Aorta (tissue), 5 donors: ENCODE measurements at places on chromosomes 1 and 21. TPM values are rescaled to one million over a fixed set of nuclear protein-coding genes. Genes with fewer than 3 reads are reported as not detected.
A peak's percentile ranks its signal among the peaks of the same experiment; 100 is the strongest.

DNA sequence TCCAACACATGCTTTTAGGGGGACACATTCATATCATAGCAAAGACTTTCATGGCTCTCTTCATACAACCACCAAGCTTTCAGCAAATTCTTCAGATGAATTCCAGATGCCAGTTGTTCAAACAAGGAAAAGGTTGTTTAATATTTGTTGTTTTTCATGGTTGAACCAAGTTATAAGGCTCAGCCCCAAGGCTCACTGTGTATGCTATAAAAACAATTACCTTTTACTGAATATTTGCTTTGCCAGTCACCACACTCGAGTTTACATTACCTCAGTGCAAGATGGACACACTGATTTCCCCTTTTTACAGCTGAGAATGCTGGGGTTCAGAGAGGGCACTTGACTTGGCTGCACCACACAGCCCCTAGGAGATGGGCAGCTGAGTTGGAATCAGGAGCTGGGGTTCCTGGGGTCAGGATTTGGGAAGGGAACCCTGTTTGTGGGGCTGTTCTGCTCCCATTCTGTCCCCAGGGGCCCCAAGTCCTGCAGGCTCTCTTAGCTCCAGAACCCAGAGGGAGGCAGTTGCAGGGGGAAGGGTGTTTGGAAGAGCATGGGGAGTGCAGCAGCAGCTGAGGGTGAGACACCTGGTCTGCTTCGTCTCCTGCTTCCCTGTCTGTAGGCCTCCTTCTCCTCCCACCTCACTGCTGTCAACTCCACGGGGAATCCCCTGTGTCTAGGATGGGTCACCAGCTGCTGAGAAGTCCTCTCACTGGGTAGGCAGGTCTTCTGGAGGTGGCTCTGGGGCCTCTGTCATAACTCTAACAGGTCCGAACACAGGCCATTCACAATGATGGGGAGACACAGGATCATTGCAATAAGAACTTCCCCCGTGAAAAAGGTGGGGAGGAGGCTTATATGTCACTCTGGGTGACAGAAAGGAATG is 12.8 kb upstream of the TMPRSS2 start:
- DNase-seq, result no peak

GRCh38 chr1:3481836-3482375 is 27.4 kb downstream of the ARHGEF16 start:
- DNase-seq, result no peak

- no peak for DNase-seq
These were observed 160.5 kb upstream of the KIAA0040 start for GRCh38 chr1:175353066-175353465.

DNA sequence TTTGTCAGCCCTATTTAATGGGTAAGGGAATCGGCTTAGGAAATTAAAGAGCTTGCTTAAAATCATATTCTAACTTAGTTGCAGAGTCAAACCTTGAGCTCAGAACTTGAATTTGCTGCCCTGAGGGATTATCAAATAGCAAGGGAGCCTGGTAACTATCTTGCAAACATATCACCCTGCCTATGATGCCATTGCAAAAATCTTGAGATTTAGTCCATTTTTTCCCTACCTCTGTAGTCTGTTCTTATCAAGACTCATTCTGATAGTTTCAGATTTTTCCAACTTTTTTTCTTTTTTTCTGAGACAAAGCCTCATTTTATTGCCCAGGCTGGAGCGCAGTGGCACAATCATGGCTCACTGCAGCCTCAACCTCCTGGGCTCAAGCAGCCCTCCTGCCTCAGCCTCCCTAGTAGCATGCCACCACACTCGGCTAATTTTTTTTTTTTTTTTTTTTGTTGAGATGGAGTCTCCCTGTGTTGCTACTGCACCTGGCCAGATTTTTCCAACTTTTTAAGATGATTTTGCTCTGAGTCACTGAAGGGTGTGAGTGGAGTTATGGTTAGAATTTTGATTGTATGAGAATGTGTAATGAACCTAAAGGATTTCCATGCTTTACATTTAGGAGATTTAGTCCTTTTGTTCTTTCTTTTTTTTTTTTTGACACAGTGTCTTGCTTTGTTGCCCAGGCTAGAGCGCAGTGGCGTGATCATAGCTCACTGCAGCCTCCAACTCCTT is 12.2 kb downstream of the SARS1 start:
- no peak for DNase-seq

- no peak for DNase-seq
These were observed 11.8 kb upstream of the DENND1B start for GRCh38 chr1:197787056-197787455.

- DNase-seq, result no peak
These were observed 210.0 kb downstream of the PLA2G4A start for GRCh38 chr1:187038784-187039183.

GRCh38 chr1:119001181-119002027 is 13.3 kb upstream of the TBX15 start:
- no peak for DNase-seq

- no peak for DNase-seq
These were observed 34.9 kb downstream of the CDC14A start for GRCh38 chr1:100387209-100387608.

DNA sequence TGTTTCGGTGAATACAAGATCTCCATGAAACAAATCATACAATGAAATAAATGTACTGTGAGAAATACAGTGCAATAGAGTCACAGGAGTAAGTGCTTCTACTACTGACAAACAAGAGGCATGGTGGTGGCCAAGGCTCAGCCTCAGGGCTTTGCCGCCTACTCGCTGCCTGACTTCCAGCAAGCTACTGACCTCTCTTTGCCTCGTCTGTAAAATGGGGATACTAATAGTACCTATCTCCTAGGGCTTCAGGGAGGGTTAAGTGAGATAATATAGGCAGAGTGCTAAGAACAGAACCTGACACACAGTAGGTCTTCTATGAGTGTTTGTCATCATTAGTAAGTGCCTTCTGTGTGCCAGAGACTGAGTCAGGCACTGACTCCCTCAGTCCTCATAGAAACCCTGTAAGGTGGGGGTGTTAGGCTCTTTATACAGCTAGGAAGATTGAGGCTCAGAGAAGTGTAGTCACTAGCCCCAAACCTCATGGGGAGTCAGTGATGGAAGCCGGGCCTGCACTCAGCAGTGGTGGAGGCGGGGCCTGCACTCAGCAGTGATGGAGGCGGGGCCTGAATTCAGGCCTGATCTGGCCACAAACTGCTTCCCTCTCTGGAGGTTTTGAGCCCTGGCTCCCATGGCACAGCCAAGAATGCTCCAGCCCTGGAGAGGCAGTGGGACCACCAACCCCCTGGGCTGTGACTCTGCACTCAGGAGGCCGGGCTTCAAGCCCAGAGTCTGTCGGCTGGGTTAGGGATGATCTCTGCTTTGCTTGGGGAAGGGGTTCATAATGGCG is 6.8 kb downstream of the BSND start:
- DNase-seq, result peak; percentile 71

DNA sequence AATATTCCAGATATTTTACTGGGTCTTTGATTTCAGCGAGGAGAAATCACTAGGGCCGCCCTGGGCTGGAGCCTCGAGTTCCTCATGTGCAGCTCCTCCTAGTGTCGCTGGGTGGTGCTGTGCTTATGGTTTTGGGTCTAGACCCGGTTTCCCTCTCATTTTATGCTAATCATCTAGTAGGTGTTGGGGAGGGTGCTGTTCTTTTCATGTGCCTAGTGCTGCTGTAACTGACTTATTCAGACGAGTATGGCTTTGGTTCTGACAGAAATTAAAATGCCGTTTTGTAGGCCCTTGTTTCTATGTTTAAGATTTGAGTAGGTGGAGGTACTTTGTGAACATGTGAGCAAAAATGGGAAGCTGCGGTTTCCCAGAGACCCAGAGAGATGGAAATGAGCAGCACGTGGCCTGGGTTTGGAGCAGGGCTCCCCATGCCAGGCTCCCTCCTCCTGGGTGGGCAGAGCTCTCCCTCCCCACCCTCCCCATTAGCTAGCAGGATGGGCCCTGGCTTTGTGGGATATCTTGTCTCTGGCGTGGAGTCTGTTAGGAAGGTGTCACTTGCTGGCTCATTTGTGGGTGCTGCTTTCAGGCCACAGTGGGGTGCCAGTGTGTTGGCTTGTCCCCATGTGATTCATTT is 74.0 kb upstream of the GPR88 start:
- peak; percentile 78 for DNase-seq

GRCh38 chr1:202965422-202965821 is 1.6 kb downstream of the CYB5R1 start:
- DNase-seq, result no peak

GRCh38 chr1:63843884-63844283 is 70.1 kb downstream of the ROR1 start:
- no peak for DNase-seq

- no peak for DNase-seq
These were observed 35.3 kb upstream of the CACYBP start for GRCh38 chr1:174964261-174964971.

DNA sequence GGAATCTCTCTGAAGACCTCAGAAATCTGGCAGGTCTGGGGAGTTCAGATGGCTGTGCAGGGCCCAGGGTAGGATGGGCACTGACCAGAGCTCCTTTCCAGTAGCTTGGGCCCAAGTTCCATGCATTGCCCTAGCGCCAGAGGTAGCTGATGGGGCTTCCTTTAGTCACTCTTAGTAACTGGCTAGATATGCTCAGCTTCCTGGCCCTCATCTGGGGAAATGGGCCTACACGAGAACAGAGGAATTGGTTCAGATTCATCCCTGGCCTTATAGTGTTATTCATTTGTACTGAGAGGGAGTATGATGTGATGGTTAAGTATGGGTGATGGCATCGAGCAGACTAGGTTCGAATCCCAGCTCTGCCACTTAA is 15.5 kb upstream of the PSMB2 start:
- DNase-seq, result no peak

DNA sequence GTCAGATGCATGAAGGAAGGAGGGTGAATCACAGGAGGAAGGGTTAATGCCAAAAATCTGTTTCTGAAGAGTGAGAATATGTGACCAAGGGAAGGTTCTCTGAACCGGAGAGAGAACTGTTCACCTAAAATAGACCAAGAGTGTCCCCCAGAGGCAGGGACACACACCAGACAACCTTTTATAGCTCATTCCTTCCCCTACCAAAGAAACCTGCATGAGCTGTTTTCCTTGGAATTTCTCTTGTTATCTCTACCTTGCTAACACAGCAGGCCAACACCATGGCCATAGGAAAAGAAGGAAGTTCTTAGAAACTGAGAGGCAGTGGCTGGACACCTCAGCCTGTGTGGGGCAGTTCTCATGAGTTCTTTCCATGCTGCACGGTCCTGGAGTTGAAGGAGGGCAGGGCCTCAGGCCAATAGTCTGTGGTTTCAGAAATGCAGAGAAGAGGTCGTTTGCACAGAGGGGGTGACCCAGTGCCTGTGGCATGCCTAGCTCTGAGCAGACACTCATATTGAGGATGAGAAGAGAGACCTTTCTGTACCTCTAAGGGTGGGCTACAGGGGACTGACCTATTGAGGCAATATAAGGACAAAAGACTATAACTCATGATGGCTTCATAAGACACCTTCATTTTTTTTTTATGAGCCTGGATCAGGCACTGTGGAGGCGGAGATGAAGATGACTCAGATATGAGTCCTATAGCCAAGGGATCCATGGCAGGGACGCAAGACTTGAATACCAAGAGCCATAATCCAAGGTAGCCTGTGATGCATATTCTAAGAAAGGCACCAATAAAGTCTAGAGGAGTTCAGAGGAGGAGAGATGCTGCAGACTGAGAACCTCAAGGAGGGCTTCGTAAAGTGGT is 39.4 kb downstream of the IGFN1 start:
- no peak for DNase-seq

DNA sequence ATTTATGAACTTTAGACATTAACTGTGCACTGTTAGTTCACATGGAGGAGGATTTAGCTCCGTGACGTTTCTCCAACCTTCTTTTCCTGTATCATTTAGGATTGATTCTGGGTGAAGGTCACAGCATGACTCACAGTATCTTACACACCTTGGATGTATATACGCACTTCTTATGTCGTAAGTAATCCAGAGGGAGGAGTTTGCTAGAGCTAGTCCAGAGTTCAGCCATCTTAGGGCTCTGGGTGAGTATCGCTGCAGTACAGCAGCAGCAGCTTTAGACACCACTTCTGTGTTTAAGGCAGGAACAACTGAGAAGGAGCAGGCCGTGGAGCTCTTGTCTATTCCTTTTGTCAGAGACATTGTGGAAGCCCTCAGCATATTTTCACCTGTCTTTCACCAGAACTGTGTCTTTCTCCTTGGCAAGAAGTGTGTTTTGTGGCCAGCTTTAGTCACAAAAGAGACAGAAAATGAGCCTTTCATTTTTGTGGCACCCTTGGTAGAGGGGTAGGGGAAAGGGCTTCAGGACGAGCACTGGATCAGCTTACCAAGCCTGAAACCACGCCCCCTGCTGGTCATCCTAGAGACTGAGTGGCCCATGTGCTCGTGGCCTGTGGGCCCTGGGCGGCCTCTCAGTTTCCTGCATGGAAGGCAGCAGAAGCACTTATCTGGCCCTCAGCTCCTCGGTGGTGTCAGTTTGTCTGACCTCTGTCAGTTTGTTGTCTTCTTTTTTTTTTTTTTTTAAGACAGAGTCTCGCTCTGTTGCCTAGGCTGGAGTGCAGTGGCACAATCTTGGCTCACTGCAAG is 64.0 kb downstream of the ADARB1 start:
- peak; percentile 83 for DNase-seq

DNA sequence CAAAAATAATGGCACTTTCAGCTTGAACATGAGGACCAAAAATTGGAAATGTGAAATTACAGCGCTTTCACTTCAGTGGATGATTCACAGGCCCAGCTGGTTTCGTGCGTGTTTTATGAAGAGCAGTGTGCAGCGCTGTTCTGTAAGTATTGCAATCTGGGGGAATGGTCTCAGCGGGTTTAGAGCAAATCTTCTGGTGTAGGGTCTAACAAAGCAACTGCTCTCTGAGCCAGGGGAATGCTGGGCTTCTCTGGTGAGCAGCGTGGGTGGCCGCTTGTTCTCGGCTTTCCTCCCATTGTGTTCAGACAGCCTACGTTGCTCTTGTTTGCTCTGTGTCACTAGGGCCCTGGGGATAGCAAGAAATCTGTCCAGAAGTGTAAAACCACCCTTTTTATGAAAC is 42.4 kb upstream of the GADD45A start:
- no peak for DNase-seq

DNA sequence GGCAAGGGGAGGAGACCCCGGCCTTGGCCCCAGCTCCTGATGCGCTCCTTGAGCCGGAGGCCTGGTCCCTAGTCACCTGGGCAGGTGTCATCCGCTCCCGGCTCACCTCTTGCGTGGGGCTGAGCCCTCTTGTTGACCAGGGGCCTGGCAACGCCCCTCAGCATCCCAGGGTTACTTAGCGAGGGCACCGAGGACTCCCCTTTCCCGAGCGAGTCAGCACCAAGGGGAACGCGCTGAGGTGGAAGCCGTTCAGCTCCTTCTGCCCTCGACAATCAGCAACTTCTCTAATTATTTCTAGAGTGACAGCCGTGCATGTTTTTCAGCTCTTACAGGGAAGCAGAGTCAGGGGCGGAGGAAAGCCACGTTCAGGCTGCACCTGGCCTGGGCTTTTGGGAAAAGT is 522 bp downstream of the SLC45A1 start:
- DNase-seq, result peak; percentile 79

GRCh38 chr1:53001128-53001527 is 60.9 kb upstream of the PODN start:
- no peak for DNase-seq

The IPP gene
- total RNA-seq, result 14.2 TPM

The VANGL1 gene
- 10.5 TPM for total RNA-seq

The S100A14 gene
- total RNA-seq, result not detected

The S100A4 gene
- total RNA-seq, result 406 TPM

The RCOR3 gene
- total RNA-seq, result 70.7 TPM

The SLC5A9 gene
- total RNA-seq, result 0.51 TPM

The ZNF695 gene
- not detected for total RNA-seq

The OR2T2 gene
- total RNA-seq, result not detected

The FCGR1A gene
- 15.9 TPM for total RNA-seq

The BARHL2 gene
- total RNA-seq, result not detected

The RNU1-3 gene
- total RNA-seq, result 7,231 TPM
